NCI-H446 treated with DMSO at 0.1 percent for 48 hours (cell line): ENCODE measurements at places on chromosomes 6 and 20.

- no peak for DNase-seq
Observed at GRCh38 chr6:4677751-4678065, 98.5 kb upstream of the CDYL start.

GRCh38 chr6:50717734-50718457 is 4.6 kb downstream of the TFAP2D start:
- DNase-seq: no peak

- DNase-seq: no peak
Observed at GRCh38 chr6:122770835-122771601, 8.5 kb upstream of the FABP7 start.

GRCh38 chr20:2995796-2996195 is 47.6 kb upstream of the GNRH2 start:
- DNase-seq: no peak

DNA sequence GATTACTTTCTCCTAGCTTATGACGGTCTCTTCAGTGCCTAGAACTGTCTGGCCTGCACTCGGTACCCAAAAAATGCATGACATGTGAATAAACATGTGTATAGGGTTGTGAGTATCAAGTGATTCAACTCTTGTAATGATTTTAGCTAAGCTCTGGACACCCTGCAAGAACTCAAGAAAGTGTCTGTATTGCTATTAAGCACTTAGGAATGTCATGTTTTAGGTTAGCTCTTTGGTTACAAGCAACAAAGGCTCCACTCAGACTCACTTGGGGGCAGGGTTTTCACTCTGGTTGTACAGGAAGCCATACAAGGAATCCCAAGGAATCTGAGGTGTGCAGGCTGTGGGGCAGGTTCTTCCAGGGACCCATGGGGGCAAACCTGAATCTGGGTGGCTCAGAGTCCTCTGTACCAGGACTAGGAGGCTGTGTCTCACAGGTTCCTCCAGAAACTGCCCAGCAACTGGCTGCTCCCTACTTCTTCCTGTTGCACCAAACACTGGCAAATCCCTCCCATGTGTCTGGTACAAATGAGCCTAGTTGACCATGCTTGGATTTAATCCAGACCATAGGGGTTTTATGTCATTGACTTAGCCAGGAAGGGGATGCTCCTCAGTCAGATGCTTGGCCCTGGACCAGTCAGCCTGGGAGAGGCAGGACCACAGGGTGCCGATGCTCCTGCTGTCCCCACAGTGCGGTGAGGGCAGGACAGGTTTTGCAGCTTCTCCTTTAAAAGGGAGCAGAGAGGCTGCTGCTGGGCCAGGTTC is 77.9 kb upstream of the CDH4 start:
- no peak for DNase-seq

- DNase-seq: no peak
Observed at GRCh38 chr6:113486199-113486598, 370.9 kb upstream of the MARCKS start.

- no peak for DNase-seq
Observed at GRCh38 chr20:43960231-43960630, 45.6 kb downstream of the TOX2 start.

GRCh38 chr6:168500519-168500918 is 59.5 kb downstream of the SMOC2 start:
- no peak for DNase-seq

DNA sequence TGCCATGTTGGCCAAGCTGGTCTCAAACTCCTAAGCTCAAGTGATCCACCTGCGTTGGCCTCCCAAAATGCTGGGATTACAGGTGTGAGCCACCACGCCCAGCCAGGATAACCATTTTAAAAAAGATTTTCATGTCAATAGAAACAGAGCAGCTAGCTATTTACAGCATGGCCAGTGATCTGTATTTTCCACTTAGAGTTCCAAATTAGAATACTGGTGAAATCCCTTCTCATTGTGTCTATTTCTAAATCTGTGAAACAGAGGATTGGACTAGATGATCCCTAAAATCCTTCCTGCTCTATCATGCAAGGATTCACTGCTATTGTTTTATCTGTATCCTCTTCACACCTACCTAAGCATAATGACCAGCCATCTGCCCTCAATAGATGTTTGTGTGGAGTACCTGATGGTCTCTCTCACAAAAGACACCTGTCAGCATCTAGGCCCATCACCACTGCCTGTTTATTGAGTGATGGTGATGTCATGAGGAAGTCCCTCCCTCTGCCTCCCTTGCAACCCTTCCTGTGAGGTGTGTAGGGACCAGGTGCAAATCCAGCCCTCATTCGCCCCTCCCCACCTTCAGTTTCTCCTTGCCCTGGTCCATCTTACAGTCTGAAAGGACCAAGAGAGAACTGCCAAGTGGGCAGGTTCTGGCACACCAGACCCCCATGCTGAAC is 26.5 kb upstream of the SMIM29 start:
- no peak for DNase-seq

- no peak for DNase-seq
Observed at GRCh38 chr6:85479208-85479607, 29.3 kb downstream of the NT5E start.

DNA sequence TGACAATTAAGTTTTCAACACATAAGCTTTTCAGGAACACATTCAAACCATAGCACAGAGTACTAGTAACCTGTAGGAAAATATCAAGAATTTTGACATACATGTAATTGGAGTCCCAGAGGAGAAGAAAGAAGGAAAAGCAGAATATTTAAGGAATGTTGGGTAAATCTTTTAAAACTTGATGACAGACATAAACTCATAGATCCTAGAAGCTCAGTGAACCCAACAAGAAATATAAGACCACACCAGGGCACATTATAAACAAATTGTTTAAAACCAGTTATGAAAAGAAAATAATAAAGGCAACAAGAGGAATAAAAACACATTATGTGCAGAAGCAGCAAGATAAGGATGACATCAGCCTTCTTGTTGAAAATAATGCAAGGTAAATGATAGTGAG is 151.5 kb upstream of the ATXN1 start:
- DNase-seq: no peak

GRCh38 chr6:7747433-7747832 is 21.5 kb downstream of the BMP6 start:
- DNase-seq: no peak

- no peak for DNase-seq
Observed at GRCh38 chr6:96907498-96907897, 9.8 kb upstream of the NDUFAF4 start.

DNA sequence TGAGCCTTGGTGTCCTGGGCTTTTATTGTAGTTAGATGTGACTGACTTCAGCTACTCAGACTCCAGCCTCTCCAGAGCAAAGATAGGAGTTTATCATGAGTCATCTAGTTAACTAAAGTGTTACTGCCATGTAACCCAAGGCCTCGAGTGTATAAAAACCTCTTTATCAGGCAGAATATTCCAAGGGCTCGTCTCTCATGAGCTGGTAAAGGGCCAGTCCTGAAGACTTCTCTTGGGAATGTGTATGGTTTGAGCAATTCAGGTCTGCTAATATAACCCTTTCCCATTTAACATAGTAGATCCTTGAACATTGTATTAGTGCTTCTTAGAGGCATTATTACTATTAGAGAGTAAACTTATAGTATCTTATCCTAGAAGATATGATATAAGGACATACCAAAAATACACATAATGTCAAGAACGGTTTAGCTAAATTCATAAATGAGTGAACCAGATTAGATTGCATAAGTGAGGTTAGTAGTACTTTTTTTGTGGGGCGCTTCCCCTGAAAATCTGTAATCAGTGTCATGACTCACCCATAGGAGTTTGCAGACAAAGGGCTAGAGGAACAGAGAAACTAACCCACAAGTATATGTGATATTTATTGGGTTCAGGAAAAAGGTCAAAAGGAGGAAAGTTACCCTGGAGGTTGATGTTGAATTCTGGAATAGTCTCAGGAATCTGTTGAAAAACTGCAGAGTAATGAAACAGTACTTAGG is 16.0 kb downstream of the DSE start:
- no peak for DNase-seq

DNA sequence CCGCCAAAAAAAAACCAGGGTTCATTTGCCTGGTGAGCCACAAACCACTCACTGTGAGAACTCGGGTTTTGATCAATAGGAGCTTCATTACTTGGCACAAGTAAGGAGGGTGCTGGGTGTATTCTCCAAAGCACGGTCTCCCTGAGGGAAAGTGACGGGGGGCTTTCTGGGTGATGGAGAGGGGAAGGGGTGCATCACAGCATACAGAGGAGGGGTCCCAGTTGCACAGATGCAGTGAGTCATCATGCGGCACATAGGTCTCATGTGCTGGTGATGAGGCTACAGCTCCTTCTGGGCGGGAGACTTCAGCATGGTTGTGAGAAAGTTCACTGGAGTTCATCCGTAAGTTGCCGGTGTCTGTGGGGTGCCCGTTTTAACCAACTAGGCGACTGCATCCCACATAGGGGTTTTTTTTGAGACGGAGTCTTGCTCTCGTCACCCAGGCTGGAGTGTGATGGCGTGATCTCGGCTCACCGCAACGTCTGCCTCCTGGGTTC is 36.2 kb downstream of the SUN5 start:
- no peak for DNase-seq

DNA sequence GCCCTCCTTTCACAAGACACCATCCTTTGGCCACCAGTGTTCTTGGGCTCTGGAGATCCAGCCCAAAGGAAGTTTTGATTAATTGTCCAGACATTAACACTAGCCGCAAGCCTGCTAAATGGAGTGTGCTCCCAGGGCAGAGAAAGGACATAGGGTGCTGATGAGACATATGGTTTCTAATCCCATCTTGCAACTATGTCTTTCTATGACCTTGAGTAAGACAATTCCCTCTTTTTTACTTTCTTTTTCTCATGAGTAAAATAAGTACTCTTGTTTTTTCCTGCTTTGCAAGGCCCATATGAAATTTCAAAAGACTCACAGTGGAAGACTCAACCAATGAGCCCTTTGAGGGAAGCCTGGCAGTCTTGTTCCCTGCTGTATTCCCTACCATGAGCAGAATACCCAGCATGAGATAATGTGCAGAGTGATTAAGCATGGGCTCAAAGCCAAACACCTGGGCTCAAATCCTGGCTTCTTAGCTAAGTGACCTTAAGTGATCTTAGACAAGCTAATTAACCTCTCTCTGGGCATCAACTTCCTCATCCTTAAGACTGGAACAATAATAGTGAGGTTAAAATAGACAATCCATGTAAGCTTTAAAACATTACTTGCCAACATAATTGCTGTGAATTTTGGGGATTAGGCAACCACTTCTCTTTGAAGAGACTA is at the start of gene WFDC10B:
Gene WFDC10B, minus strand, starts transcription at position 51 of the 669 bp plus-strand sequence. CDS start 19,027 bp downstream, outside the sequence.
- DNase-seq: no peak

GRCh38 chr20:17298171-17298570 is 71.3 kb downstream of the PCSK2 start:
- DNase-seq: no peak

- DNase-seq: no peak
Observed at GRCh38 chr20:11902285-11902697, 15.4 kb upstream of the BTBD3 start.

GRCh38 chr6:161303628-161304340 is 29.9 kb upstream of the AGPAT4 start:
- no peak for DNase-seq

- DNase-seq: no peak
Observed at GRCh38 chr20:23565503-23566045, 2.7 kb downstream of the CST9L start.

DNA sequence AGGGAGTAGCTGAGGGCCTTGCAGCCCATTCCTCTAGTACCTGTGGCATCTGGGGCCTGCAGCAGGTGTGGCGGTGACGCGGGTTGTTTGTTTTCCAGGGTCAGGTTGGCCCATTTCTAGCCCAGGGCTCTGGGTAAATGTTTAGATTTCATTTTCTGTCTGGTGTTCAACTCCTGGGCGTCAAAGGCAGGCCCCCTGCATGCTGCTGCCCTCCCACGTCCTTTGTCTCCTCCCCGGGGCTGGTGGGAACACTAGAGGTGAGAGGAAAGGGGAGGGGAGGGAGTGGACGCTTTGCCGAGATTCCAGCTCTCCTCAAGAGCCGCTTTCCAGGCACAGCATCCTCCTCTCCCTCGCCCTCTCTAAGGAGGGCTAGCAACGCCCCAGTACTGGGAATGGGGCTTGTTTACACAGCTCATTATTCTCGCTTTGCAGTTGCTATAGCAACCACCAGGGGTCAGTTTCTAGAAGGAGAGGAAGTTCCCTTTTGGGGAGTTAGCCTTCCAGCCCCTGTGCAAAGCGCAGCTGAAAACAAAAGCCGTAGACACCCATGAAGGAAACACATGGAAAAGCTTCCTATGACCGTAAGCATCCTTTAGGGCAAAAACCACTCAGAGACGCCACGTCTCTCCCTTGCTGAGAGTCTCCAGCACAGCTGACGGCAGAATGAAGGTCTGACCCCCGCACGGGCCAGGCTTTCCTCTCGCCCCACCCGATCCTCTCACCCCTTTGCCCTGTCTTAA is 170.6 kb downstream of the LY86 start:
- DNase-seq: no peak

GRCh38 chr6:90264561-90264960 is 32.1 kb downstream of the BACH2 start:
- no peak for DNase-seq

DNA sequence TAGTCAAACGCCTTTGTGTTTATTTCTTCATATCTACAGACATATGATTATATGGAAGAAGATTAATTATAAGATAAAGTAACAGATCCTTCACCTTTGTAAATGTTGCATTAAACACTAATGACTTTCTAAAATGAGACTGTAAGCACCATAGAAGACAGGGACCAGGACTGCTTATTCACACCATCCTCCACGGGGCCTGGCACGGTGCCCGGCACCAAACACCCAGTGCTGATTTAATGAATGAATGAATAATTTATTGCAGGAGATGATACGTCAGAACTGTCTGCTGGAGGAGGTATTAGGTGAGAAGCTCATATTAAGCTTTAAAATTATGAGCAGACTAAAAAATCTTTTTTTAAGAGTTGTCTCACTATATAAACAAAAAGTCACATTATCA is 88.3 kb downstream of the SLX4IP start:
- no peak for DNase-seq

GRCh38 chr6:166207284-166207561 is 39.6 kb upstream of the TBXT start:
- DNase-seq: no peak

DNA sequence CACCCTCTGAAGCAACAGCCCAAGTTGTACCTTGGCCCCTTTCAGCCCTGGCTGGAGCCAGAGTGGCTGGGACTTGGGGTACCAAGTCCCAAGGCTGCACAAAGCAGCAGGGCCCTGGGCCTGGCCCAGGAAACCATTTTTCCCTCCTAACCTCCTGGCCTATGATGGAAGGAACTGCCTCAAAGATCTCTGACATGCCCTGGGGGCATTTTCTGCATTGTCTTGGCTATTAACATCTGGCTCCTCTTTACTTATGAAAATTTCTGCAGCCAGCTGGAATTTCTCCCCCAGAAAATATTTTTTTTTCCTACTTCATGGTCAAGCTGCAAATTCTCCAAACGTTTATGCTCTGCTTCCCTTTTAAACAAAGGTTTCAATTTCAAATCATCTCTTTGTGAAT is 269.4 kb upstream of the CDYL start:
- no peak for DNase-seq

DNA sequence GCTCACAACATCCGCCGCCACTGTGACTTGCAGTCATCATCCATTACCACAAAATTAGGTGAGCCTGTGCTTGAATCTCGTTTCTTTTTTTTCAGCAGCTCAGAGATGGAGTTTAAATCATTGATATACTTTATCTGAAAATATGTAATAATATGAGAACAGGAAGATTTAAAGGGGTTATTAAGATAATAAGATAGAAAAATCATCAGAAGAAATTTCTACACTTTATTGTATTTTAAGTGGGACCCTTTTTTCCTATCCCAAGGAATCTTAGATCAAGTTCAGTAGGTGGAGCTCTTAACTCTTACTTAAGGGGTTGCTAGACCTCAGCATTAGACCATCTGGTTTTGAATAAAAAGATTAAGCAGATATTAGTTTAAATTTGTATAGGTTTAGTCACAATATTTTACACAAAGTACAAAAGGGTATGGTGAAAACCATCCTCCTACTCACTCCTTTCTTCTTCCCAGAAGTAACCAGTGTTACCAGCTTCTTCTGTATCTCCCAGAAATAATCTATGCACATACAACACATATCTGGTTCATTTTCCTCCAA is 9.4 kb upstream of the NCOA7 start:
- DNase-seq: peak; percentile 68
